ENCODE measurements at places on chromosomes 2 and 18.

DNA sequence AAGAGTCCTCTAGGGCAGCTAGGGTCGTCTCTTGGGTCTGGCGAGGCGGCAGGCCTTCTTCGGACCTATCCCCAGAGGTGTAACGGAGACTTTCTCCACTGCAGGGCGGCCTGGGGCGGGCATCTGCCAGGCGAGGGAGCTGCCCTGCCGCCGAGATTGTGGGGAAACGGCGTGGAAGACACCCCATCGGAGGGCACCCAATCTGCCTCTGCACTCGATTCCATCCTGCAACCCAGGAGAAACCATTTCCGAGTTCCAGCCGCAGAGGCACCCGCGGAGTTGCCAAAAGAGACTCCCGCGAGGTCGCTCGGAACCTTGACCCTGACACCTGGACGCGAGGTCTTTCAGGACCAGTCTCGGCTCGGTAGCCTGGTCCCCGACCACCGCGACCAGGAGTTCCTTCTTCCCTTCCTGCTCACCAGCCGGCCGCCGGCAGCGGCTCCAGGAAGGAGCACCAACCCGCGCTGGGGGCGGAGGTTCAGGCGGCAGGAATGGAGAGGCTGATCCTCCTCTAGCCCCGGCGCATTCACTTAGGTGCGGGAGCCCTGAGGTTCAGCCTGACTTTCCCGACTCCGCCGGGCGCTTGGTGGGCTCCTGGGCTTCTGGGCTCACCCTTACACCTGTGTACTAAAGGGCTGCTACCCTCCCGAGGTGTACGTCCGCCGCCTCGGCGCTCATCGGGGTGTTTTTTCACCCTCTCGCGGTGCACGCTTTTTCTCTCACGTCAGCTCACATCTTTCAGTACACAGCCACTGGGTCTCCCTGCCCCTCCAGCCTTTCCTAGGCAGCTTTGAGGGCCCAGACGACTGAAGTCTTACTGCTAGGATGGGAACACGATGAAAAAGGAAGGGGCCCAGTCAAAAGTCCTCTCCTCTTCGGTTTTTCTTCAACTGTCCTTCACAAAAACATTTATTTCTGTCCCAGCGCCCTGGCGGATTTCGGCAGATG lies 8.1 kb downstream of the SIX2 start:
- no peak for DNase-seq

GRCh38 chr18:25490316-25490715 lies 138.3 kb upstream of the ZNF521 start:
- DNase-seq, result no peak

GRCh38 chr2:147495734-147496133 lies 349.1 kb upstream of the ACVR2A start:
- no peak for DNase-seq

DNA sequence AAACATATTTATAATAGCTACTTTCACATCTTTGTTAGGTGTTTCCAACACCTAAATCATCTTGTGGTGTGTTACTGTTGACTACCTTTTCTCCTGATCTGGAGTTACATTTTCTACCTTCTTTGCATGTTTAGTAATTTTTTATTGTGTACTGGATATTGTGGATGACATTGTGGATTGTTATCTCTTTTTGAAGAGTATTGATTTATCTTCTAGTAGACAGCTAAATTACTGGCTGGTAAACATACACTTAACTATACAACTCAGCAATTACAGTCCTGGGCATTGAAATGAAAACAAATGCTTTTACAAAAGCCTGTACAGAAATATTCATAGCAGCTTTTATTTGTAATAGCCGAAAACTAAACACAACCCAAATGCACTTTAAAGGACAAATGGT lies 150.8 kb downstream of the PTRHD1 start:
- DNase-seq, result peak; percentile 75

DNA sequence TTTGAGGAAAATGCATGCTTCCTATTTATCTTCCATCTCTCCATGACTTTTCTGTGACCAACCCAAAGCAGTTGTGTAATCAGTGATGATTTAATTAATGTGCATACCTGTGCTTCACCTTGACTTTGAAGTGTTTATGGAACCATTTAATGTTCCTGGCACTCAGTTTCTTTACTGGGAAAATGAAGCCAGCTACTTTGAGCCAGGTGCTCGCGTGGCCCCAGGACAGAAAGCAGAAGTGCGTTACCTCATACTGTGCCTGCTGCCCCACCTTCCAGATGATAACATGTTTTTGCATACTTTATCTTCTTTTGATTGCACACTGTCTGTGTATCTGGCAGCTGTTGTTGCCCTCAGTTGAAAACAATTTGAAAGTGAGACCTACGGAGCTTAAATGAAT lies 61.3 kb downstream of the PMAIP1 start:
- DNase-seq, result peak; percentile 11

GRCh38 chr2:189305291-189305943 lies 125.9 kb upstream of the COL5A2 start:
- no peak for DNase-seq

DNA sequence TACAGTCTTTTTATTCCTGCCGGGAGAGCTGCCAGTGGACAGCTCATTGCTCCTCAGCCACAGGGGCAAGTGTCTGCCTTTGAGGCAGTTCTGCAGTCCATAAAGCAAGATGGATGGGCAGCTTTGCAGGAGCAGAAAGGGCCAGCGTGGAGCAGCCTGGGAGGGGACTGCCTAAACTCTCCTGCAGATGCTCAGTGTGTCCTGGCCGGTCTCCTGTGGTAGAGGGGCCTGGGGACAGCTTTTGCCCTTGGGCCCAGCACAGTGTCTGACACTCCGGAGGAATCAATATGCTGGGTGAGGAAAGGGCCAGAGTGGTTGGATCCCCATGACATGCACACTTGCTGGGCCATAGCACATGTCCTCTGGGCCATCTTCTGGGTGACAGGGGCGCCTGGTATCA lies 65.7 kb upstream of the DAPL1 start:
- no peak for DNase-seq

GRCh38 chr2:191942739-191943103 lies 95.8 kb upstream of the CAVIN2 start:
- no peak for DNase-seq

DNA sequence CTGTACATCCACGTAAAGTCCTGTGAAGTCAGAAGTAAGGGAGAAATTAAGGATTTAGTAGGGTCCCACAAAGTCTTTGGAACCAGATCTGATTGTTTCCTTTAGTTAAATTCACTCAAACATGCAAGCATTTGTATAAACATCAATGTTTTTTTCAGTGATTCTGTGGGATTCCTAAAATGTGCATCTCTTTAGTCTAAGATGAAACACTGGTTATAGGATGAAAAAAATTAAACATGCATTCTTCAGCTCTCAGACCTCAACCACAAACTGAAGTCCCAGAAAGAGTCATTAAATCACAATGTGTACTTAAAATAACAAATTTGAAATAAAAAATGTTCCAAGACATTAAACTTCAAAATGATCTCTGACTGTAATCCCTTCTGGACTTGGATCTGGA lies 76.5 kb upstream of the APCDD1 start:
- DNase-seq, result no peak

DNA sequence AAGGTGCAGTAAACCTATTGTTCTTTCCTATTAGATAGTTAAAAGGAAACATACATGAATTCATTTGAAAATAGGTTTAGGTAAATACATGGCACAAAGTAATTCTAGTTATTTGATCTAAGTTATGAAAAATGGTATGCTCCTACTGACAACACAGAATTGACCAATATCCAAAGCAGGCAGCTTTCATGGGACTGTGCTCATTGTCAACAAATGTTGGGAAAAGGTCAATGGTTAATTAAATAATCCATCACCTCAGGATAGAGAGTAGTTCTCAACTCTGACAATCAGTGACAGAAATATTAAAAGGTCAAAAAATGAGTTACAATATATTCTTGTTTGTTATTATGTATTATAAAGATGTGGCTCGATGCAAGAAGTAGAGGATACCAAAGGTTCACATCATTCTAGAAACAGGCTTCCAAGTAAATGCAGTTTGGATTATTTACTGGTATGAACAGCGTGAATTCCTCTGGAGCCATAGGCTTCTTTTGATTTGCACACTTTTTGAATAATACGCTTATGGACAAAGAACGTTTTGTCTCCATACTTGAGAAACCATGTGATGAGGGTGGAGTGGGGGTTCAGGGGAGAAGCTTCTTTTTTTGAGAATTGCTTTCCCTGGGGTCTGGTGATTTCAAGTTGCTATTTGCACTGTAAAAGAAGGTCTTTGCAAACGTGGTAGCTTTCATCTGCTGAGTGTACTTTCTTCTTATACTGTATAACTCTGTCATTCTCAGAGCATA lies 422.0 kb upstream of the ZEB2 start:
- no peak for DNase-seq

- DNase-seq, result no peak
Measured at GRCh38 chr2:11203480-11203879, 48.2 kb downstream of the SLC66A3 start.

GRCh38 chr18:50806208-50806616 lies 13.6 kb downstream of the MRO start:
- no peak for DNase-seq

Data from NCI-H2081 treated with DMSO at 0.1 percent for 48 hours (cell line).